Hepatocyte (in vitro differentiated cells): ENCODE measurements at places on chromosomes 3 and 15. TPM values are rescaled to one million over a fixed set of nuclear protein-coding genes. Genes with fewer than 3 reads are reported as not detected.

DNA sequence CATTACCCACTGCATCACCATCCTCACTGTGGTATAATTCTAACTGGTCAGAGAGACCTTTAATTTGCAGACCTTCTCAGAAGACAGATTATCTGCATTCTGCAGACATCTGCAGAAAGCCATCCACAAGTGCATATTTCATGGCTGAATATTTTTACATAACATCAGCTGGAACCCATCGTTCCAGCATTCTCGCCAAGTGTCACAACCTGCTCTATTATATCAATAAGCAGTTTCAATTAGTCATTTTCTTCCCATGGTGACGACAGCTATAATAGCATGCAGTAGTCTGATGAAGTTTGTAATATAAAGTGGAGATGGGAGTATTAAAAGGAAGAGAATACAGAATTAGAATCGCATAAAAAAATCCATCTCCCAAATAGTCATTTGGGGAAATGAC lies 334.7 kb downstream of the FHIT start:
- H3K27me3 ChIP-seq = no peaks in the 10 kb centered on the region
- H3K4me1 ChIP-seq = no peaks in the 10 kb centered on the region
- H3K27ac ChIP-seq = no peak overlapping the region

- H3K27ac ChIP-seq = peak overlapping the region; percentile 62
- H3K27me3 ChIP-seq = no peaks in the 10 kb centered on the region
- H3K4me3 ChIP-seq = no peak overlapping the region
- peaks cover 6% of the 10 kb centered on the region for H3K4me1 ChIP-seq
- H3K36me3 ChIP-seq = no peaks in the 10 kb centered on the region
These were observed 37.1 kb downstream of the ADAMTS9 start for GRCh38 chr3:64650715-64651114.

GRCh38 chr3:1892459-1892858 lies 206.2 kb upstream of the CNTN4 start:
- no peak for DNase-seq
- no peak overlapping the region for H3K27ac ChIP-seq
- no peaks in the 10 kb centered on the region for H3K4me1 ChIP-seq
- H3K36me3 ChIP-seq = no peaks in the 10 kb centered on the region

CCR8 gene
- not detected in 2 replicates for total RNA-seq

GRCh38 chr3:34046154-34046553 lies 247.7 kb downstream of the PDCD6IP start:
- H3K27ac ChIP-seq = no peak overlapping the region
- H3K4me1 ChIP-seq = no peaks in the 10 kb centered on the region
- no peaks in the 10 kb centered on the region for H3K27me3 ChIP-seq

ARF4 gene
- total RNA-seq = 363 and 386 TPM in 2 replicates

THRB gene
- 60.0 and 66.4 TPM in 2 replicates for total RNA-seq

DNA sequence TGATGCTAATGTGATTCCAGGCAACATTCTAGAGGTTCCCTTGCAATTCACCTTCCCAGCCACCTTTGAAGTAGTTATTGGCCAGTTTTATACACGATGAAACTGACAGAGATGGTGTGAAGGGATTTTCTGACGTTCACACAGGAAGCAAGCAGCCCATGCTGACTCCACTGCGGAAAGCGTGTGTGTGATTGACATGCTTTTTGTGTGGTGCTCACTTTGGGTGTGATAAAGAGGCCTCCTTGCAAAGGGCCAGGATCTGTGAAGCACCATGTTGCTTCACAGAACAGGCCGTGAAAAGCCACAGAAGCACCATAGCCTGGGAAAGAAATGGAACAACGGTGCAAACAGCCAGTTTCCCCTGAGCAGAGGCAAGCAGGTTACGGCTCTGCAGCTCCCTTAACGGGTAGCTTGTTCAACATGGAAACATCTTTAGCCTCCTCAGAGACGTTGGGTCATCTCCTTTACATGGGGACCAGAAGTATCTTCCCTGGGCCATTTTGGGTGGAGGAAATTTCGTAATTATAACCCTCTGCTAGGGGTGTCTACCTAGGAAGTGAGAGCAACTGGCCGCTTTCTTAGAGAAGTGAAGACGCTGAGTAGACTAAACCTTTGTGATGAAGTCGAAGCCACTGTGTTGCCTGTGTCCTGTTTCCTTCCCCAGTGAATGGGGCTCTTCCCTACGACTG lies 108.5 kb downstream of the APBA2 start:
- no peaks in the 10 kb centered on the region for H3K27me3 ChIP-seq
- H3K4me3 ChIP-seq = no peak overlapping the region
- H3K27ac ChIP-seq = no peak overlapping the region
- no peaks in the 10 kb centered on the region for H3K4me1 ChIP-seq
- no peak for DNase-seq

DNAJA4 gene
- total RNA-seq = 3.2 and 3.6 TPM in 2 replicates

ACTL6A gene
- 56.8 and 92.6 TPM in 2 replicates for total RNA-seq

GABRA5 gene
- total RNA-seq = 0.10 and 0.20 TPM in 2 replicates

- DNase-seq = peak; percentile 16
- H3K4me1 ChIP-seq = no peaks in the 10 kb centered on the region
- H3K27me3 ChIP-seq = no peaks in the 10 kb centered on the region
- H3K27ac ChIP-seq = no peak overlapping the region
- H3K36me3 ChIP-seq = no peaks in the 10 kb centered on the region
These were observed 79.0 kb upstream of the SELENOK start for GRCh38 chr3:53970661-53971060.

EAF1 gene
- 26.3 and 28.8 TPM in 2 replicates for total RNA-seq

DNA sequence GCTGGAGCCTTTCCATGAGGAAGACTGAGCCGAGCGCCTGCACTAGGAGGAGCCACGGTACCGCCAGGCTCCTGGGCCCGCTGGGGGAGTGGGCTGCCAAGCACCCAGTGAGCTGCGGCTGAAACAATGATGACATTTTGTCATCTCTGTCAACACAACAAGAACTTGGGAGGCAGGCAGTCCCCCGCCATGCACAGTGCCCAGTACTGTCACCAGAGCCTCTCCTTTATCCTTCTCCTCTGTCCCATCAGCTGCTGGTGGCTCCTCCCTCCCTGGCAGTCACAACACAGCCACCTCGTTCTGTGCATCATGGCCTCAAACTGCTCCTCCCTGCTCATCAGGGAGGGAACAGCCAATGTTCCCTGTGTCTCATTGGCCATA lies 34.0 kb upstream of the PCSK6 start:
- no peaks in the 10 kb centered on the region for H3K36me3 ChIP-seq
- no peak for DNase-seq
- peaks cover 9% of the 10 kb centered on the region for H3K4me1 ChIP-seq
- H3K27ac ChIP-seq = no peak overlapping the region
- H3K27me3 ChIP-seq = no peaks in the 10 kb centered on the region

COMMD2 gene
- 39.0 and 39.7 TPM in 2 replicates for total RNA-seq

- H3K27me3 ChIP-seq = no peaks in the 10 kb centered on the region
- no peak overlapping the region for H3K4me3 ChIP-seq
- DNase-seq = no peak
These were observed 38.4 kb upstream of the GOLGA8J start for GRCh38 chr15:30044377-30044776.

GRCh38 chr15:23050708-23051107 lies 11.3 kb upstream of the TUBGCP5 start:
- H3K27ac ChIP-seq = no peak overlapping the region
- no peak for DNase-seq
- H3K27me3 ChIP-seq = no peaks in the 10 kb centered on the region
- H3K36me3 ChIP-seq = no peaks in the 10 kb centered on the region

DNA sequence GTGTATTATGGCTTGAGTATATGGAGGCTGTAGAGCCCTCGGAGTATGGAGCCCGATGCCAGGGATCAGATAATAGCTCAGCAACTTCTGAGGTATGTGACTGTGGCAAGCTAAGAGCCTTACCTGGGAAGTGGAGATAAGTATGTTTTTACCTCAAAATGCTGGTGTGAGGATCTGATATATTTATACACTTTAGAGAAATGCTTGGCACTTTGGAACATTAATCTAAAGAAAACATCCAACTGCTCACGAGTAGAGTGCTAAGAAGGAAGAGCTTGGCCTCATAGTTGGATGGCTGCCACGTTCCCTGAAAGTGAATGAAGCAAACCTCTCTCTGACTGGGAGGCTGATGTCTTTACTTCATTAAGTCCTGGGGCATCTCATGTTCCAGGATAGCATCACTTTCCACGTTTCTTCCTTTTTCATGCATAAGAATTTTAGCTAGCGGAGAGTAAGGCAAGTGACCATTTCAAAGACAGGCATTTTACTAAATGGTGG lies 58.9 kb upstream of the GOLGA8J start:
- H3K27me3 ChIP-seq = no peaks in the 10 kb centered on the region
- no peak overlapping the region for H3K4me3 ChIP-seq
- no peak overlapping the region for H3K27ac ChIP-seq
- peak; percentile 44 for DNase-seq
- H3K36me3 ChIP-seq = no peaks in the 10 kb centered on the region

GRCh38 chr15:100958326-100959065 lies 39.3 kb downstream of the LRRK1 start:
- H3K4me1 ChIP-seq = no peaks in the 10 kb centered on the region
- no peak overlapping the region for H3K4me3 ChIP-seq
- H3K27ac ChIP-seq = no peak overlapping the region
- no peak for DNase-seq
- no peaks in the 10 kb centered on the region for H3K36me3 ChIP-seq

GRCh38 chr3:12465836-12466225 lies 18.4 kb upstream of the TSEN2 start:
- no peak for DNase-seq
- H3K27me3 ChIP-seq = no peaks in the 10 kb centered on the region
- no peak overlapping the region for H3K4me3 ChIP-seq
- no peak overlapping the region for H3K27ac ChIP-seq
- H3K36me3 ChIP-seq = no peaks in the 10 kb centered on the region

DNA sequence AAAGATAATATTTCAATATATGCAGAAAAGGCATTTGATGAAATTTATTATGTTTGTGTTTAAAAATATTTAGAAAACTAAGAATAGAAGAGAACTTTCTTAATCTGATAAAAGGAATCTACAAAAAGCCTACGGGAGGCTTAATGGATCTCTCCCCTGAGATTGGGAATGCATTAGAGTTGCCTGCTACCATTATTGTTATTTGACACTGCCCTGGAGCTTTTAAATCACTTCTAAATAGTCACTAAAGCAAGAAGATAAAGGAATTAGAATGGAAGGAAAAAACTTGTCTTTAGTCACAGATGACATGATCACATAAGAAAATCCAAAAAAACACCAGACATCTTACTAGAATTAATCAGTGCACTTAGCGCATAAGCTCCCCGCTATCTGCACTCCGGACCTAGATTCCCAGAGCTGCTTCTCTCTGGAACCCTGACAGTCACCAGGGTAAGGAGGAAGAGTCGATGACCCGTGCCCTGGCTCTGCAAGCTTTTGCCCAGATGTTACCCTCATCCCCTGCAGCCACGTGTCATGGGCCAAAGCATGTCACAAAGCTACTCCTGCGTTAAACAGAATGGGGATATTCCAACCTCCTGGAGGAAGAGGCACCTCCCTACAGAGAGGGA lies 97.1 kb downstream of the MINAR1 start:
- H3K36me3 ChIP-seq = no peaks in the 10 kb centered on the region
- H3K4me3 ChIP-seq = no peak overlapping the region
- DNase-seq = no peak
- H3K27ac ChIP-seq = no peak overlapping the region
- H3K27me3 ChIP-seq = no peaks in the 10 kb centered on the region

- no peak overlapping the region for H3K27ac ChIP-seq
- DNase-seq = no peak
- no peak overlapping the region for H3K4me3 ChIP-seq
- no peaks in the 10 kb centered on the region for H3K36me3 ChIP-seq
These were observed 11.3 kb downstream of the CX3CR1 start for GRCh38 chr3:39268549-39268900.

DNA sequence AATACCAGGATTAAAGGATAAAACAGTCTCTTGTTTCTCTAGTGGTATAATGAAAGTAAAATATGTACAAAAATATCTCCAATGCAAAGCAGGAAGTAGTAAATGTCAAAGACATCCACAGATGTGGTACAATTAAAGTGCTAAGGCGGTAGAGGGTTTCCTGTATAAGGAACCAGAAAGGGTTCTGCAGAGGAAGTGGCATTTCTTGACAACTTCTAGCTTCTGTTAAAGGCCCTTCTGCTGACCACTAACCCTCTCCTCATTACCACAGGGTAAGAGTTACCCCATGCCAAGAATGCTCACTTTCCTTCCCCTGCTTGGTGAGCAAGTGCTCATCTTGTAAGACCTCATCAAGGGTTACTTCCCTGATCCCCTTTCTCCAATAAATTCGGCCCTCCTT lies 883.6 kb upstream of the NR2F2 start:
- no peak for DNase-seq
- H3K4me1 ChIP-seq = no peaks in the 10 kb centered on the region
- H3K27ac ChIP-seq = no peak overlapping the region
- H3K4me3 ChIP-seq = no peak overlapping the region

DNA sequence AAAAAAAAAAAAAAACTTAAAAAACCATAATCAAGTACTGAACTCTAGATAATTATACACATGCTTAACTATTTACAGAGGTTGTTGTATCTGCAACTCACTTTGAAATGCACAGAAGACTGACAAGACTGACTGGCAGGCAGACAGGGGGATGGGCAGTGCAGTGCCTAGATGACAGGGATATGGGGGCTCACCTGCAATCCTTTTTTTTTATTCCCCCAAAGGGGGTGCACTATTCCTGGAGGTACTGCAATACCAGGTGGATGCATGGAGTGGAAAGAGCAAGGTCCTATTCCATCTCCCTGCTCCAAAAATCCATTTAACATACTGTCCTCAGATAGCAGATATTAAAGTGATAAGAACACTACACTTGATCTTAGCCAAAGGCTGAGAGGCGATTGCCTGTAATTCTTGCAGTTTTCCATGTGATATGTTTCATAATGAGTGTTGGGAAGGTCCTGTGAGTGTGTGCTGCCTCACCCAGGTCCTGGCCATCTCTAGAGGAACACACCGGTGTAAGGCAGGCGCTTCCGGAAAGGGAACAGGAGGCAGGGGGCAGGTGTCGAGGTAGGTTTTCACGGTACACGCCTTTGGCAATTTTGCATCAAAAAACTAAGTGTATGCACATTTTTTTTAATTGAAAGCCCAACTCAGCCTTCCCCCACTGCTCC lies 22.7 kb downstream of the SEC61A1 start:
- DNase-seq = peak; percentile 30
- peaks cover 22% of the 10 kb centered on the region for H3K4me1 ChIP-seq
- H3K27me3 ChIP-seq = no peaks in the 10 kb centered on the region
- H3K27ac ChIP-seq = peak overlapping the region; percentile 22
- H3K36me3 ChIP-seq = no peaks in the 10 kb centered on the region

GRCh38 chr3:184466413-184466960 lies 86.6 kb downstream of the CHRD start:
- peak overlapping the region; percentile 31 for H3K27ac ChIP-seq
- no peaks in the 10 kb centered on the region for H3K36me3 ChIP-seq
- no peaks in the 10 kb centered on the region for H3K27me3 ChIP-seq
- no peak overlapping the region for H3K4me3 ChIP-seq
- peak; percentile 65 for DNase-seq

- no peaks in the 10 kb centered on the region for H3K36me3 ChIP-seq
- H3K27ac ChIP-seq = peak overlapping the region; percentile 90
- H3K4me3 ChIP-seq = no peak overlapping the region
- H3K27me3 ChIP-seq = no peaks in the 10 kb centered on the region
These were observed 4.0 kb downstream of the TM4SF1 start for GRCh38 chr3:149373235-149374125.

OSBPL10 gene
- total RNA-seq = 22.3 and 32.8 TPM in 2 replicates

GRCh38 chr15:70132139-70132538 lies 34.4 kb upstream of the TLE3 start:
- DNase-seq = no peak
- no peaks in the 10 kb centered on the region for H3K27me3 ChIP-seq
- no peak overlapping the region for H3K4me3 ChIP-seq
- H3K4me1 ChIP-seq = no peaks in the 10 kb centered on the region
- H3K36me3 ChIP-seq = no peaks in the 10 kb centered on the region

METTL6 gene
- 21.4 and 21.5 TPM in 2 replicates for total RNA-seq

CSNK1G1 gene
- total RNA-seq = 16.2 and 18.1 TPM in 2 replicates

GRCh38 chr15:77486542-77487468 lies 66.1 kb downstream of the HMG20A start:
- peaks cover 2% of the 10 kb centered on the region for H3K4me1 ChIP-seq
- no peaks in the 10 kb centered on the region for H3K36me3 ChIP-seq
- no peak overlapping the region for H3K4me3 ChIP-seq
- H3K27ac ChIP-seq = no peak overlapping the region
- no peaks in the 10 kb centered on the region for H3K27me3 ChIP-seq

SNRPA1 gene
- total RNA-seq = 40.0 and 54.7 TPM in 2 replicates

DUOXA2 gene
- total RNA-seq = 13.8 and 24.6 TPM in 2 replicates
